Naive thymus-derived CD4-positive, alpha-beta T cell (primary cell): ENCODE measurements at places on chromosomes 2 and 18.

GRCh38 chr2:194802589-194802988 lies 854.4 kb upstream of the SLC39A10 start:
- DNase-seq = no peak

DNA sequence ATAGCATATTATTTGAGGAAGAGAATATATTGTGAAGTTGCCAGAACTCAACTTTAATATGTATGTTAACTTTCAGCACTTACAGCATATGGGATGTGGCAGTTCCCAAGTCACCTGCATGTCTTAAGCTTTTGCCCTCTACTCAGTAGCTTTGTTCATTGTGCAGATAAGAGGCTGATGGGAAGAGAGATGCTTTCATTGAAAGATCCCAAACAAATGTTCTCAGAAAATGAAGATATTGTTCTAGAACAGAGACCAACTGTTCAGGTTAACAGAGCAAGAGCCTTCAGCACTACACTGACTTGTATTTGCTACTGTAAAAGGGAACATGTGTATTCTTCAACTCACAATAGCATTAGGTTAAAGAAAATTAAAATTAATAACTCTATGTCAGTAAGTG lies 28.1 kb downstream of the GAREM1 start:
- DNase-seq = no peak

- no peak for DNase-seq
Measured at GRCh38 chr2:7992612-7993602, 688.9 kb upstream of the ID2 start.

GRCh38 chr2:3756306-3756705 lies 52.9 kb downstream of the DCDC2C start:
- no peak for DNase-seq

- DNase-seq = no peak
Measured at GRCh38 chr18:13934676-13935075, 19.3 kb upstream of the MC2R start.

GRCh38 chr2:20400787-20401488 lies 45.9 kb upstream of the RHOB start:
- DNase-seq = no peak

DNA sequence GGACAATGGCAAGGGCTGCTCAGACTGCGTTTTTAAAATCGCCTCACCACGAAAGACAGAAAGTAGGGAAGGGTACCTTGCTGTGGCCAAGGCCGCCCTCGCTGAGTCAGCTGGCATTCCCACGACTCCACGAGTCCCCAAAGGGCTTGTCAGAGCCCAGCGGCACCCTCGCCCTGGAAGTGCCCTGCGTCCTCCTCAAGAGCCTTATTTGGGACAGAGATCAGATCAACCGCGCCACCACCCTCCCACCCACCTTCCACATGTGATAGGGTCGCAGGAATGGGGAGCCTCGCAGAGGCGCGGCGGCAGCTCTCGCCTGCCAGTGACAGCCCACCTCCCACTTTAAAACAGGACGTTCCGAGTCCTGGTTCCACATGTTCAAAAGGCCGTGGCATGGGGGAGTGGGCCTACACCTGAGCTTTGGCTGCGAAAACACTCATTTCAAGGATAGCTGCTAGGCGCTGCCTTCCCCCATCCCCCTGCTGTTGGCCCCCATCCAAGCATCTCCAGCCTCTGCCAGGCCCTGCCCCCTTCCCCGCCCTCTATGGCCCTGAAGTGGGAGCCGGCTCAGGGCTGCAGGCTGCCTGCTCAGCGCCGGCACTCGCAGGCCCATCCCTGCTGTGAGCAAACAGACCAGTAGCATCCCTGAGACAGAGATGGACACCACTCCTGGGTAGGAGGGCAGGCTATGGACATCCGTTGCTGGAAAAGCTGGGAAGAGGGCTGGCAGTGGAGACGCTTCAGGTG lies 38.1 kb upstream of the ARHGEF4 start:
- DNase-seq = no peak

DNA sequence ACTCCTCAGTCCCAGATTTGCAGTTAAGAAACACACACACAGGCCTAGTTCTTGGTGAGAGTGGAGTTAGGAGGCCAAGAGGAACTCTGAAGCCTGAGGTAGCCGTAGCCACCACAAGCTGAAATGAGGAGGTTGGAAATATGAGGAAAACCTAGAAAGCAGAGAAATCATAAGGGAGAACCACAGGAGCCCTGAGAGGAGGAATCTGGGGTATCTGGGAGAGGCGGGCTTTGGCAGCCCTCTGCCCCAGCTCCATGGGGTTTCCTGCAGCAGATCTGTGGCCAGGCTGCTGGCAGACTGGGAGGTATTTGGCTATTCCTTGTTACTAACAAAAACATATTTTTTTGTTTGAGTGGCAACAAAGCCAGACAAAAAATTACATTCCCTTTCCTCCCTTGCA lies 11.0 kb downstream of the SOX11 start:
- no peak for DNase-seq

DNA sequence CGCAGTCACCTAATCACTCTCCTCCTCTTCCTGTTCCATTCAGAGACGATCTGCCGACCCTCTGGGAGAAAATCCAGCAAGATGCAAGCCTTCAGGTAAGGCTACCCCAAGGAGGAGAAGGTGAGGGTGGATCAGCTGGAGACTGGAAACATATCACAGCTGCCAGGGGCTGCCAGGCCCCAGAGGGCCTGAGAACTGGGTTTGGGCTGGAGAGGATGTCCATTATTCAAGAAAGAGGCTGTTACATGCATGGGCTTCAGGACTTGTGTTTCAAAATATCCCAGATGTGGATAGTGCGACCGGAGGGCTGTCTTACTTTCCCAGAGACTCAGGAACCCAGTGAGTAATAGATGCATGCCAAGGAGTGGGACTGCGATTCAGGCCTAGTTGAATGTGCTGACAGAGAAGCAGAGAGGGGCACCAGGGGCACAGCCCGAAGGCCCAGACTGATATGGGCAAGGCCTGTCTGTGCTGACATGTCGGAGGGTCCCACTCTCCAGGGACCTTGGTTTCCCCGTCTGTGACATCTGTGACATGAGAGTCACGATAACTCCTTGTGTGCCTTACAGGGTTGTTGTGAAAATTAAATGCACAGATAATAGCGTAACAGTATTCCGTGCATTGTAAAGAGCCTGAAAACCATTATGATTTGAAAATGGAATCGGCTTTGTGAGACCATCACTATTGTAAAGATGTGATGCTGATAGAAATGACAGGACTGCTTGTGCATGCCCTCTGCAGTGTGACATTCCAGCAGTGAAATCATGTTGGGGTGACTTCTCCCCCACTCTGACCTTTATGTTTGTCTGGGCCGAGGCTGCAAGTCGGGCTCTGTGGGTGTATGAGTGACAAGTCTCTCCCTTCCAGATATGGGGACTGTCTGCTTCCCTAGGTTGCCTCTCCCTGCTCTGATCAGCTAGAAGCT lies 510 bp downstream of the IL1RN start:
- DNase-seq = no peak

GRCh38 chr2:42858140-42859005 lies 66.0 kb upstream of the HAAO start:
- DNase-seq = no peak

- DNase-seq = no peak
Measured at GRCh38 chr2:181411105-181411849, 45.9 kb upstream of the ITGA4 start.

GRCh38 chr2:168685600-168686451 lies 116.6 kb upstream of the NOSTRIN start:
- no peak for DNase-seq

DNA sequence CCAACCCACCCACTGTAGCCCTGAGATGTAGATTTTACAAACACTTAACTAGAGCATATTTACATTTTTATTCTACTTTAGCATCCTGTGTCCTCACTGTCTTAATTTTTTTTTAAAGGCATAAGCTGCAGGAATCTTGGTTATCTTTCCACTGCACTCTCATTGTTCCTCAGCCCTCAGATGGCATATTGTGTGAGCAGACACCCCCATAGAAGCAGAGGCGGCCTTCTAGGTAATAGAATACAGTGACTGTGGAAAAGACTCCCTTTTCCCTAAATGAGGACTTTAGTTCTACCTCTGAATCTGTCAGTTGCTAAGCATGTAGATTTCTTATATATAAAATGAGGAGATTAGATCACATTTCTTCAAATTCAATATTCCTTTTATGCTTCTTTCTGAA lies 543.5 kb upstream of the SPHKAP start:
- DNase-seq = no peak
